ENCODE measurements at places on chromosomes 4 and X. TPM values are rescaled to one million over a fixed set of nuclear protein-coding genes. Genes with fewer than 3 reads are reported as not detected.

- DNase-seq, result no peak
Observed at GRCh38 chrX:133868250-133868649, 117.1 kb downstream of the GPC3 start.

GRCh38 chr4:34733185-34733941 lies 1511.0 kb downstream of the ARAP2 start:
- peak; percentile 15 for DNase-seq

- DNase-seq, result no peak
Observed at GRCh38 chrX:67654301-67654700, 110.5 kb downstream of the AR start.

DNA sequence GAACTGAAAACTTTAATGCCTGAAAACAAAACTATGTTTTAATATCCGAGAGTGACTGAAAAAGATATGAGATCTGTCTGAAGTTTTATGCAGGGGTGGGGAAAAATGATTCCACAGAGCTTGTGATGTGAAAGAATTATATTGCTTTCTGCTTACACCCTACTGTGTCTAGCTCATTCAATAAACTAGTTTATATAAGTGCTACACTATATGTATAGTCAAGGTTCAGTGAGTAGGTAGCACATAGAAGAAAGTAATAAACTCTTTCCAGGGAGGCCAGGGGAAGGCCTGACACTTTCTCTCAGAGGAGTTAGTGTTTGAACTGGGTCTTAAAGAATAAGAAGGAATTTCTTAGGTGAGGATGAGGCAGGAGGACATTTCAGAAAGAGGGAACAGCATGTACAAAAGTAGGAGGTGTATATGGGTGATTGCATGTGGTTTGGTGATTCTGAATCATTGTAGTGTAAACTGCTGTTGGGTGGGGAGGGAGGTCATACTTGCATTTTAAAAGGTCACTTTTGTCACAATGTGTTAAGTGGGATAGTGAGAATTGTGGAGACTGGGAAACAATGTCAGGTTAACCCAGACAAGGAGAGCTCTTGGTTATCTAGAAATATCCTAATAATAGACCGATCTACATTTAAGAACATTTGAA lies 25.1 kb upstream of the TEX13D start:
- DNase-seq, result no peak

DNA sequence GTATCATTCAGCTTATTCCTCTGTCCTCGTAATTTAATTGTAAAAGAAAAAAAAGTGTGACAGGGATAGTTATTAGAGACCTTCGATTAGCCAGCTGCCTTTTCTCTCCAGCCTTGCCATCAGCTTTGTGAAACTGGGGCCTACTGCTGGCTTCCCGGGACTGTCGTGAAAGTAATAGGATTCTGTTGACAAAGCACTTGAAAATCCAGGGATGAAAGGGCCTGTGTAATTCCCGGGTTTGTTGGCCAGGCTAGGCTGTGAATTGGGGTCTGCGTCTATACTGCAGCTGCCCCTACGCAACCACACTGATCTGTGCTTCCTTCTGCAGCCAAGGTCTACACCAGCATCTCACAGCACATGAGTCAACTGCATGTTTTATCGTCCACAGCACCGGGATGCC lies 120.4 kb upstream of the SCML1 start:
- no peak for DNase-seq

GRCh38 chrX:148592595-148592994 lies 92.2 kb downstream of the AFF2 start:
- no peak for DNase-seq

DNA sequence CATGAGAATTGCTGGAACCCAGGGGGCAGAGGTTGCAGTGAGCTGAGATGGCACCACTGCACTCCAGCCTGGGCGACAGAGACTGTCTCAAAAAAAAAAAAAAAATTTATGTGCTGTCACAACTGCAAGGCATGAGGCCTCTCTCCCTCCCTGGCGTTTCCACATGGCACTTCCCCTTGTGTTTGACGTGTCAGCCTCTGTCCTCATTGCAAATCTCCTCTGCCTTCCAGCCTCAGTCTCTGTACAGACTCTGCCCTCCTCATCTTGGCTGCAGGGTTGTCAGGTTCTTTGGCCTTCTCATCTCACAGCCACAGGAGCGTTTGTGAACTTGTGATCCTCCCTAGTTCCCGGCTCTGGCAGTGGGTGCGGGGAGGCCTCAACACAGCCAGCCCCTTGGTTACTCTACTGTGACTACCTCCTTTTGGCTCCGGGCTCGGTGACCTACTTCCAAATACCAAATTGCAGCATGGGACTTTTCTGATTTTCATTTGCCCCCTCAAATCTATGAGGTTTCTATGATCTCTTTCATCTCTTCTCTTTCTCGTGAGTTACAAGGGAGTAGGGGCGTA lies 250.0 kb downstream of the CBR4 start:
- DNase-seq, result no peak

The AFF2 gene
- total RNA-seq, result 0.06 TPM
